ENCODE measurements at places on chromosomes 16 and 17.

GRCh38 chr16:59748531-59748930 lies 1014.4 kb upstream of the GOT2 start:
- no peak for DNase-seq

DNA sequence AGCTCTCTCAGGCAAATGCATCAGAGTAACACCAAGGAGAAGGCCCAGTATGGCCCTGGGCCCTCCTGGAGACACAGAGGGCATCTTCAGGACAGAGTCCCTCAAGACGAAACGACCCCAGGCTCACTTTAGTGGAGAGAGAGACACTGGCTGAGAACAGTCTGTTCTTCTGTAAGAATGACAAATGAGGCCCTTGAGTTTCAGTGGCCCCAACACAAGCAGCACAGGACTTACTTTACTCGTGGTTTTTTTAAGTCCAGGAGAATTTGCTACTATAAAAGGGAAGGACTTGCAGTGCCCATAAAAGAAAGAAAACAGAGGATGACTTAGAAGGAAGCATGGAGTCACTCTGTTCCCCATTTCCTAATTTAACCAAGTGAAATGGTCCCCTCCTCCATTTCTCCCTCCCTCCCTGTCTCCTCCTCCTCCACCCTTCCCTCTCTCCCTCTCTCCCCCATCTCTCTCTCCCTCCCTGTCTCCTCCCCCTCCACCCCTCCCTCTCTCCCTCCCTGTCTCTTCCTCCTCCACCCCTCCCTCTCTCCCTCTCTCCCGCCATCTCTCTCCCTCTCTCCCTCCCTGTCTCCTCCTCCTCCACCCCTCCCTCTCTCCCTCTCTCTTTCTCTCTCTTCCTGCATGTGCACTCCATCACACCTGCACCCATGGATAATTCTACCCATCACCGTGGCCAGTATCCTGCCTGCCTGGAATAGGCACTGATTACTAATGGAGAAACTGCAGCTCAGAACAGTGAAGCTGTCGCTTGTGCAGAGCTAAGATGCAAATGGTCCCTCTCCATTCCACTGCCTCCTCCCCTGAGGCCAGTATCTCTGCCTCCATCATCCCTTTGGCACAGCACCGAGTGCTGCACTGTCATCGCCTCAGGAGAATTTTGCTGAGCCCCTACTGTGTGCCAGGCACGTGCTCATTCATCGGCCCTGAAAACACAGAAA lies 47.3 kb upstream of the RBFOX3 start:
- DNase-seq, result no peak

- no peak for DNase-seq
These were observed 37.9 kb downstream of the ATP2C2 start for GRCh38 chr16:84406006-84406963.

DNA sequence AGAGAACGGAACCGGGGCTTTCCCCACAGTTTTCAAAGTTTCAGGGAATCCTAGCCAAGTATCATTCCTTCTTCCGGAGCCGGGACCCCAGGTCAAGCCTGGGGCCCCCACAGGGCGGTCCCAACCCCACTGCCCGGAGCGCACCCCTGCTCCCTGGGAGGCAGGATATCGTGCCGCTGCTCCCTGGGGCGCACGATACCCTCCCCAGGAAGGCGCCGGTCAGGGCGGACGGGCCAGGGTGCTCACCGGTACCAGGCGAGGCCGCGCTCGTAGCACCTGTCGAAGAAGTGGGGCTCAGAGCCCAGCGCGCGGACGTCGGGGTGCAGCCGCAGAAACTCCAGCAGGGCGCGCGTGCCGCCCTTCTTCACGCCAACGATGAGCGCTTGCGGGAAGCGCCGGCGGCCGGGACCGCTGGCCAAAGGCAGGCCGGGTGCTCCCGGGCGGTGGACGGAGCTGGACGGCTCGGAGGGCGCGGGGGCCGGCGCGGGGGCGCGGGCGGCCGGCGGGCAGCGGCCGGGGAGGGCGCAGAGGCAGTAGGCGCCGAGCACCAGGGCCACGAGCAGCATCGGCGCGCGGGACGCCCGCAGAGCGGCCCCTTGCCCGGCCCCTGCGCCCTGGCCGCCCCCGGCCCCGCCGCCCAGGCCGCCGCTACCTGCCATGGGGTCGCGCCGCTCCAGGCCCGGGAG lies 407 bp downstream of the HS3ST6 start:
- DNase-seq, result no peak

GRCh38 chr16:55142405-55142804 lies 181.6 kb upstream of the IRX6 start:
- DNase-seq, result no peak

GRCh38 chr17:76414334-76415295 lies 30.2 kb downstream of the SPHK1 start:
- DNase-seq, result peak; percentile 88

- no peak for DNase-seq
These were observed 484.2 kb downstream of the HS3ST4 start for GRCh38 chr16:26175944-26176343.

DNA sequence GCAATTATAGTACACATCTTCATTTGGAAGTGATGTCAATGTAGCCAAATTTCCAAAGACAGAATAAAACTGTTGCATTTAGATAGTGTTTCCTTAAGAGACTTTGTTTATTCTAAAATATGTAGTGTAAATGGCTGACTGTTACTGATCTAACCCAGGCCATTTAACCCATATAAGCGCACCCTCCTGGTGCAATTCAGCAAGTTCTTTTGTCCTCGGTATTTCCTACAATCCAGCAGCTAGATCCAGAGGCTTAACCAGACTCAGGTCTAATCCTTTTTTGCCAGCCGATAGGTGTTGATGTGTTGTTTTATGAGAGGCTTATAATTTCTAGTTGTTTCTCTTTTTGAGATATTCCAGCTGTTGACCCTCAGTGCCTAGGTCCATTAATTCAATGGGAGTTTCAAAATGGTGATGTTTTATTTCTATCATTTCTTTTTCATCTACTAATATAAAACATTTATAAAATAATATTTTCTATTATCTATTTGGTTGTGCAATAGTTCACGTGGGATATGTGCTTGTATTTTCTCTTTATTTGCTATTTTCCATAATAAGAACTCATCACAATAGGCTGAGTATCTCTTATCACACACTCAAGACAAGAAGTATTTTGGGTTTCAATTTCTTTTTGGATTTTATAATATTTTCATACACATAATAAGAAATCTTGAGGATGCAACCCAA lies 14.5 kb downstream of the ABCA9 start:
- DNase-seq, result peak; percentile 37

DNA sequence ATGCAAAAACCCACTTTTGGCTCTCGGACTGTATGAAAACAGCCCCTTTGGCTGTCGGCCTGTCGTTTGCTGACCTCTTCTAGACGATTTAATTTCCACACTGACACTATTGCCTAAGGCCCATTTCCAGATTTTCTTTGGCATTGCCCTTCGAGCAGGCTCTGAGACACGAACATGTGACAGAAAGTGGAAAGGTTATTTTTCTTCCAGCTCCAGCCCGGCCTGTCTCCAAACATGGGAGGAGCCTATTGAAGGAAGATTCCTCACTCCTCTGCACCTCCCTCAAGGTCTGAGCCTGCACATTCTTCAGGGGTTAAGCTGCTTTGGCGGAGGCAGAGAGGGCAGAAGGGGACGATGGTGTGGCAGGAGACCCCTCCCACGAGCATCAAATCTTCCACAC lies 85.9 kb upstream of the FOXF1 start:
- DNase-seq, result no peak

DNA sequence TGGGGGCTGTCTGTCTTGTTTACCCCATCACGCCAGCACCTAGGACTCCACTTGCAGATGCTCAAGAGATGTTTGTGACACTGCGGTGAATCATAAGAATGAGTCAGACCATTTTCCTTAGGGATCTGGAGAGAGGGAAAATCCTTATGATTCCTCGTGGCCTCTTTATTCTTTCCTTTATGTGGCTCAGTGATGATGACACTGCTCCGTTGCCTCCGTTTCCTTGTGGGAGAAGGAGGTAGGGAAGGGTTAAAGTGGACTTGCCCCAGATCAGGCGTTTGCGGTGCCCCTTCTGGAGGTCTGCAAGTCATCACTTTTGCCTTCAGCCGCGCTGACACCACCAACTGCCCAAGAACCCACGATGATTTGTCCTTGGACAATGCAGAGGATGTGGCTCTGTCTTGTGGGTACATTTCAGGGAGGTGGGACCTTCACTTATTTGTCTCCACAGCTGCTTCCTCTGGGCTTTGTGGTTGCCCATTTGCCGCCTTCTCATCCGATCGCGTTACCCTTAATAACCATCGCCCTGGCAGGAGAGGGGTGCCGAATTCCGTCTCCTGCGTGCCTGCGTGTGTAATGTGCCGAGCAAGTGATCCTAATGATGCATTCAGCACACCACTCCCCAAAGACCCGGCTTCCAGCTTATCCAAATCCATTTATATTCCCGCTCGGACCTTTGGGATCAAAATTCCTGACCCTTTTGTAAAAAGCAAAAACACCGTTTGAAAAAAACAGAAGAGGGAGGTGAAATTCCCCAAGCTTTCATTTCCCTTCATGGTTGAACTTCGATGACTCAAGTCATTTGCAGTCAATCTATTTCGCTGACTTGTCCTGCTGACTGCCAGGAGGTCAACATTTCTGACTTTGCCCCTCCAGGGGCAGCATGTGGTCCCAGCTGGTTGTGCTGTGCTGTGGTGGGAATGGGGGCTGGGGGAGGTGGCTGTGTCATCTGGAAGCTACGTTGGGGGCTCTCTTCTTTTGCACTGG lies 87.2 kb upstream of the IRX3 start:
- no peak for DNase-seq

DNA sequence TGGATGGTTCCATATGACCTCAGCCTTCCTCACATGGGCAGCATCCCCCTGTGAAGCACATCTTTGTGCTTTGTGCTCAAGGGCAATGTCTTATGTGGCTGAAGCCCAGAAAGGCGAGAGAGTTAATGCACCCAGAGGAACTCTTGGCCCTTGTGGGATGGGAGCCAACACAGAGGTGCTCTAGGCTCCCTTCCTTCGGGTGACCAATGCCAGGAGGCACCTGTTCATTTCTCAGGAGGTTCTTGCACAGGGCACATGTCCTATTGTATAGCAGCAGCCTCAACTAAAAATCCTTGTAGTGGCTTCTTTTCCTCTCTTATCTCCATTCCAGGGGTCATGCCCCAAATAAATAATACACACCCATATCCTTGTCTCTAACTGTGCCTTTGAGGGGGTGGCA lies 83.7 kb upstream of the DNAH9 start:
- no peak for DNase-seq

- DNase-seq, result no peak
These were observed 151.3 kb downstream of the C16orf95 start for GRCh38 chr16:87165885-87166284.

DNA sequence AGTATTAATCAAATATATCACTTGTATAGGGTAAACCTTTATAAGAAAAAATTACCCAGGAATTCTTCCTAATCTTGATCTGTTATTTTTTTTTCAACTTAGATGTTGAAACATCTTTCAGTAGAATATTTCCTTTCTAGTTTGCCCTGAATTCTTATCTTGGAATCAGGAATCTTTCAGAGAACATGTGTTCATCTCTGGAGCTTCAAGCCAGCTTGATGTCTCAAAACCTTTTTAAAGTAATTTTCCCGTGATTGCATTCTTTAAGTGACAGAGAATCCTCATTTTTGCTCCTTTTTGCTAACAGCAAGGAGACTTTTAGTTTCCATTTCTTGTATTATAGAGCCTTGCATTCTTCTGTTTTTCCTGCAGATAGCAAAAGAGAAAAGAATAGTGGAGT lies 90.8 kb downstream of the ELAC2 start:
- DNase-seq, result no peak

GRCh38 chr17:43935204-43935925 lies 6.9 kb downstream of the PPY start:
- DNase-seq, result peak; percentile 26

- DNase-seq, result no peak
These were observed 718.5 kb downstream of the CDH11 start for GRCh38 chr16:64403352-64403751.
